IPS DF 19.7 (cell line): ENCODE measurements at places on chromosomes 5 and 9.
A peak's percentile ranks its signal among the peaks of the same experiment; 100 is the strongest.

DNA sequence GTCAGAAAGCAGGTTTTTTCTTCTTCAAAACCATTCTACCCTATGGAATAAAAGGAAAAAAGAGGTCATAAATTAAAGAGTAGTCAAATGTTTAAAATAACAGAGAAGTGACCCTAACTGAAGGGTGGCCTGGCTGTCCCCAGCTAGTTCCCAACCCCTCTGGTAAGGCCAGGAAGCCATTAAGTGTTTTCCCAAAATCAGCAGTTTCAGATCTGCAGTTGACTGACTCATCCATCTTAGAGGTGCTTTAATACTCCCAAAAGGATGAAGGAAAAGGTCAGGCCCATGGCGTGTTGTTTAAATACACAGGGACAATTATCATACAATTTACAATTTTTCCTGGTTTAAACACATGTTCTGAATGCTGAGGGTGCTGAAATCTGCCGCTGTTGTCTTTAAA is 47.9 kb upstream of the TBC1D9B start:
- DNase-seq = no peak

GRCh38 chr5:128483738-128484137 is 54.3 kb downstream of the FBN2 start:
- DNase-seq = no peak

- DNase-seq = no peak
Observed at GRCh38 chr5:5154733-5155132, 14.6 kb downstream of the ADAMTS16 start.

GRCh38 chr9:129006328-129007034 is 21.6 kb downstream of the SH3GLB2 start:
- no peak for DNase-seq

- DNase-seq = no peak
Observed at GRCh38 chr9:136324501-136325300, 2.6 kb upstream of the GPSM1 start.

GRCh38 chr5:63111891-63112290 is 533.3 kb downstream of the LRRC70 start:
- no peak for DNase-seq

DNA sequence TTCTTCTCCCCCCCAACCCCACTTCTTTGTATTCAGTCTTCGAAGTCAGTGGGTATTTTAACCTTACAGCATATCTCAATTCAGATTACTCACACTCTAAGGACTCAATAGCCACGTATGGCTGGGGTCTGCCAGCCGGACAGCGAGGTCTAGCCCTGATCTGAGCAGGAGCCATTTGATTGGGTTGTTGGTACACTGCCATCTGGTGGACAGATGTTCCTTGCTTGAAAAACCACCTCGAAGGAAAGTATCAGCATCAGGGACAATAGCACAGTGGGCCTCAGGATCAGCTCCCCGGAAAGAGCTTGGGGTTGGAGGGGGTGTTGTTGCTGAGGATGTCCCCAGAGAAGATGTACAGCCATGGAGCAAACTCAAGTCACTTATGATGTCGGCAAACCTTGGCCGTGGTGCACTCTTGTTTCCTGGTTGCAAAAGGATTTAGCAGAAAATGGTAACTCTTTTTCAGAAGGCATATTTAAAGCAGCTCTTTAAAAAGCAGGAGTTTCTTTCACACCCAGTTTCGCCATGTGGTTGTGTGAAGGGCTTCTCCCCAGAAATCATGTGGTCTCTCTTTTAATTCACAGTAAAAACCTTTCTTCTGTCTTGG is 31.7 kb upstream of the KCNMB1 start:
- DNase-seq = peak; percentile 82

DNA sequence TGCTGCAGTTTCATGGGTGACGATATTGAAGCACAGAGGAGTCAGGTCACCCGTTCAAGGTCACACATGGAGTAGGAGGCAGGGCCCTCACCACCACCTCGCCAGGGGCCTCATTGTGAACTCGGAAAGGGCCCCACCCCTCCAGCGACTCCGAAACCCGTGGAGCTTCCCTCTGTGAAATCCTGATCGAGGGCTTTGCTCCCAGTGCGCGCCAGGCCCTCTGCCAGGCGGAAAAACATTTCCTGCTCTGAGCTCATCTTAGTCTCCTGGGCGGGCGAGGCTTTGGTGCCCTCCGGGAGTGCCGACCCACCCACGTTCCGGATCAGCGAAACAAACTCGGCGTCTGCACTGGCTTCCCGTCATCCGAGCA is 75.0 kb upstream of the FCN1 start:
- no peak for DNase-seq

DNA sequence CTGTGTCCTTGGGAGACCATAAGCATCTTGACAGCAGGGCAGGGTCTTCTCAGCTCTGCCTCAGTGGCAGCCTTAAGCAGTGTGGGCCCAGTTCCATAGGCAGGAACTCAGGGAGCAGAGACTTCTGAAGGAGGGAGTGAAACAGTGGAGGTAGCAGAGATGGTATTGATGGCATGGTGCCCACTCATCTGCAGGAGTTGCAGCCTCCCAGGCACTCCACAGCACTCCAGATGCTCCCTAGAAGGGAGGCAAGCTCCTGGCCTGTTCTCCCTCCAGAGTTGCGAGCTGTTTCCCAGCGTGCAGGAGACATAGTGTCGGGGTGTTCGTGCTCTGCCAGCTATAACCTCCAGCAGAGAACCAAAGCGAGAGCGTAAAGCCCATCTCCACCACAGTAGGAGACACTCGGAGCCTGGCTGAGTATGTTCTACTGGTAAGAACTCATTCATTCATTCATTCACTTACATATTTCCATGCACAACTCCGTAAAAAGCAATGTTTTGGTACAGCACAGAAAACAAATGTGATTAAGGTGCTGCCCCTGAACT is 31.4 kb upstream of the UNC5A start:
- DNase-seq = no peak

- no peak for DNase-seq
Observed at GRCh38 chr5:60585618-60586017, 114.3 kb downstream of the DEPDC1B start.

DNA sequence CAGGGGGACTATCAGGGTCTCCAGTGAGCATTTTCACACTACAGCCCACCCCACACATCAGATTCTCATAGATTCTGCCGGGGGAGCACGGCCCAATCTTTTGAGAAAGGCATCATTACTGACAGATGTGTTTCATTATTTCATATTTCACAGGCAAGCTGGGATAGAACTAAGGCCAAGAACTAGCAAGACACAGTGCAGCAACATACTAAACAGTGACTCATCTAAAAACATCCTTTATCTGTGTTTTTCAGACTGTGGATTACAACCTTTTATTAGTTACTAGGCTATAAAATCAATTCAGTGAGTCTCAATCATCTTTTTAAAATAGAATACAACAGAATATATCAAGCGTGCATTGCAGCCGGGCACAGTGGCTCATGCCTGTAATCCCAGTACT is 59.8 kb downstream of the CPLANE1 start:
- no peak for DNase-seq

- no peak for DNase-seq
Observed at GRCh38 chr5:123505633-123506032, 6.3 kb upstream of the CSNK1G3 start.

GRCh38 chr5:15013654-15014463 is 142.3 kb upstream of the ANKH start:
- peak; percentile 33 for DNase-seq

DNA sequence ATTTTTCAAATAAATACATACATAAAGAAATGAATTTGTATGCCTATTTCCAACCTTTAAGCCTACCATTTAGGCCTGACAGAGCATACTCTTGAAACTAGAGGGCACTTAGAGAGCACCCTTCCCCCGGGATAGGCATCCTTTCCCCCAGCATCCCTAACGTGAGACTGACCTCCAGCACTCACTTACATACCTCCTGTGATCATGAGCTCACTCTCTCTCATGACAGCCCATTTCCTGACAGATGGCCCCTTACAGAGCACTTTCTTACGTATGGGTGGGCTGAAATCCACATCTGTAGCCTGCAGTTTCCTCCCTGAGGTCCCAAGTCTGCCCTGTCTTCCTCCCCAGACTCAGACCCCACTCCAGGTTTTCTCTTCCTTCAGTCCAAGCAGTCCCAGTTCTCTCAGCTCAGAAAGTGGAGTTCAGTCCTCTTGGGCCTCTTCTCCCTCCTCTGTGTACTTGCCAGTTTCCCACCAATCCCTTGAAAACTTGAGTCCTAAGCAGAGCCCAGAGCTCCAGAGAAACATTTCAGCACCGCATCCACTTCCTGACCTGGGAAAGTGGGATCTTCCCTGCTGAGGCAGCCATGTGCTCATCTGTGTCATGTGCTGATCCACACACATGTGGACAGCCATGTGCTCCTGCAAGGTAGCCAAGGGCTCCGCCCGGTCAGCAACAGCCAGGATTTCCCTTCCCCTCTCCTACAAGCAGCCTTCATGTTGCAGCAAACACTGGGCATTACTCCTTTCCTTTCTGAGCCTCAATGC is 2.2 kb upstream of the CDX1 start:
- DNase-seq = no peak

- no peak for DNase-seq
Observed at GRCh38 chr5:166505067-166505466, 1786.4 kb upstream of the WWC1 start.

- DNase-seq = no peak
Observed at GRCh38 chr5:166178411-166179080, 2112.9 kb upstream of the WWC1 start.

DNA sequence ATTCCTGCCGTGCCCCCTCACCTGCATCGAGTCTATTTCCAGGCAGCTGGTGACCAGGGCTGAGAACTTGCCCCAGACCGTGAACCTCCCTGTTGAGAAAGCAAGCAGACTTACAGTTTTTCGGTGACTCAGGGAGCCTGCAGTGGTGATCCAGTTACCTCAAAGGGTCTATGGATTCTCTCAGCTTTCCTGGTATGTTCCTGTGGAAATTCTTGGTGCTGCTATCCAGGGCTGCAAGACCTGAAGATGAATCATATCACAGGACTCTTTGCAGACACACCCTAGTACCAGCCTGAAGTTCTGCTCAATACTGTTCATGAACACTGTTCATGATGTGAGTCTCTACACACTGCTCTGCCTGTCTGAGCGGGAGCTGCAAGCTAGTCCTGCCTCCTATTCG is 154.7 kb downstream of the WDR70 start:
- no peak for DNase-seq

DNA sequence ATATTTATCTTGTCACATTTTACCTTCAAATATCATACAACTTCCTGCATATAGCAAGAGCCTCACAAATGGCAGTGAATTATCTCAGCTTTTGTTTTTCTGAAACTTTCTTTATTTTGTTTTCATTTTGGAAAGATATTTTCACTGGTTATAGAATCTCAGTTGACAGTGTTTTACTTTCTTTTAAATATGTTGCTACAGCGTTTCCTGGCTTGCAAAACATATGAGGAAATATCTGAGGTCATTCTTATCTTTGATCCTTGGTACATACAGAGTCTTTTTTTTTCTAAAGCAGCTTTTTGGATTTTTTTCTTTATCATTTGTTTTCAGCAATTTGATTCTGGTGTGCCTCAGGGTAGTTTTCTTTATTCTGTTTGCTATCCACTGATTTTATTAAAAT is 77.6 kb upstream of the CEP78 start:
- DNase-seq = no peak

- no peak for DNase-seq
Observed at GRCh38 chr5:1640421-1640881, 116.7 kb upstream of the LPCAT1 start.

DNA sequence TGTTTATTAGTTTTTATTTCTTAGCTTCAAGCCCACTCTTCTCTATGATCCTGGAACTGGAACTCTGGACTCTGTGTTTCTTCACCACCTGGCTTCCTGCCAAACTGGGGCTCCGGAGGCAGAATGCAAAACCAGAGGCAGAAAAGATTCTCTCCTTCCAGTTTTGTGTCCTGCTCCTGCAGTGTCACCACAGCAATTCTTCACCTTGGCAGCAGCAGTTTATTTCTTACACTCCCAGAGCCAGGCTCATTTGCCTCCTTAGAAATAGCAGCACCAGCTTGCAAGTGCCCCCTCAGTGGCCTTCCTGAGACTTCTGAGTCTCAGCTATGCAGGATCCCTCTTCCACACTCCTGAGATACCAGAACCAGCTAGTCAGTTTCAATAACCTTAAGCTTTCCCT is 26.7 kb upstream of the CAMK4 start:
- DNase-seq = no peak

DNA sequence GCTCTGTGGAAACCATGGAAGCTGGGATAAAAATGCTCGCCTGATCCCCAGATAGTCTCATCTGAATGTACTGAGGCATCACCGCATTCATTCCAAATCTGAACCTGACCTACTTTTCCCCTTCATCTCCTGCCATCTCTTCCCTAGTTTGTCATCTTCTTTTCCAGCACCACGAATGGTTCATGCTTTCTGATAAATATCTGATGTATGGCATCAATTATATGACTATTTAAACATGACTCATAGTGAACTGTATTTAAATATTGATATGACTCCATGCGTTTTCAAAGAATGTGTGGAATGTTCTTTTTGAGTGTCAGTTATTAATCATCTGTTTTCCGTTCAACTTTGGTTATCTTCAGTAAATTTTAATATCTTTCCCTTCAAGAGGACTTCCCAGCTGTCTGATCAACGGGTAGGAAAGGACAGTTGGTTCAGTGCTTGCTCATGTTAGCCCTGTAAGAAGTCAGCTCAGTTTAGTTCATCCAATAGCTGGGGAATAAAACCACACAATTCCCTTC is 21.1 kb downstream of the BASP1 start:
- DNase-seq = no peak

DNA sequence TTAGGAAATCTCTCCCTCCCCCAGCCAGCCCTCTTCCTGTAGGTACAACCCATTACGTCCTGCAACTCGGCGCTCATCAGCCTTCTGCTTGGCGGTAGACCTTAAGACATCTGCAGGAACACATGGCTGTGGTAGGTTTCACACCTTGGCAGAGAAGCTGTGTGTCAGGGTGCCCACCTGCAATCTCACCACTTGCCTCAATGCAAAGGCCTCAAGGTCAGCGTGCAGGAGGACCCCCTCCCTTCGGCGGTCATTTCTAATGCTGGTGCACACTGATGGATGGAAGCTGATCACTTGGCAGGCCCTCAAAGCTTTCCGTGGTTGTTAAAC is 67.3 kb downstream of the CRB2 start:
- DNase-seq = no peak

DNA sequence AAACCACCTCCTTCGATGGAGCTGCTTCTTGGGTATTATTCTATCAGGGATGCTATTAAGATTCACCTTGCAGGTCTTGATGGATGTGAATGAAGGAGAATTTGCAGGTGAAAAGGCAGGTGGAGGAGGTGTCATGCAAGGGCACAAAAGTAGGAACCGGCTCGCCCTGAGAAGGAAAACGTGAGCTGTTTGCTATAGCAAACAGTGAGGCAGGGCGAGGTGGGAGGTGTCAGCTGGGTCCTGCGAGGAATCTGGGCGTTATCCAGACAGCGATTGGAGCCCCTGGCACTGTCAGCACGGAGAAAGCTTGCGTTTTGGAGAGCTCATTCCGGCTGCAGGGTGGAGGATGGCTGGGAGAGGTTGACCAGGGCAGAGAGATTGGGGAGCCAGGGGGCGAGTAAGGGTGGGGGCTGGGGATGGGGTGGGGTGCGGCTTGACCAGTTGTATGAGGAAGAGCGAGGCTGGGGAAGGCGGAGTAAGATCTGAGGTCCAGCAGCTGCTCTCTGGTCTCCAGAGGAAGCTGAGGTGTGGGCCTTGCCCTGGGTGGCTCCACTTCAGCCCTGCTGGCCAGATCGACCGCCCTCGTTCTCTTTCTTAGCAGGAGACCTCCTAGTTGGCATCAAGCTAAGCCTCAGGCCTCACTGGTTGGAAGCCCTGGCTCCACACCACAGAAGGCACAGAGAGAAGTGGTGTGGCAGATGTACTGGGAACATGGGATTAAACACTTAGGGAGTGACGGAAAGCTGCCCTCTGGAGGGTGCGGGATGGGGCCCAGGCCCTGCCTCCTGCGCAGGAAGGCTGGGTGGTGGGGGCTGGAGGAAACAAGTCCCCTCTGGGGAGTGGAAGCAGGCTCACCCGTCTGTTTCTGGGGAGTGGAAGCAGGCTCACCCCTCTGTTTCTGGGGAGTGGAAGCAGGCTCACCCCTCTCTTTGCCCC is 54.7 kb upstream of the NEURL1B start:
- peak; percentile 73 for DNase-seq
